Amniotic stem cell (primary cell): ENCODE measurements at places on chromosomes 16 and 17.

DNA sequence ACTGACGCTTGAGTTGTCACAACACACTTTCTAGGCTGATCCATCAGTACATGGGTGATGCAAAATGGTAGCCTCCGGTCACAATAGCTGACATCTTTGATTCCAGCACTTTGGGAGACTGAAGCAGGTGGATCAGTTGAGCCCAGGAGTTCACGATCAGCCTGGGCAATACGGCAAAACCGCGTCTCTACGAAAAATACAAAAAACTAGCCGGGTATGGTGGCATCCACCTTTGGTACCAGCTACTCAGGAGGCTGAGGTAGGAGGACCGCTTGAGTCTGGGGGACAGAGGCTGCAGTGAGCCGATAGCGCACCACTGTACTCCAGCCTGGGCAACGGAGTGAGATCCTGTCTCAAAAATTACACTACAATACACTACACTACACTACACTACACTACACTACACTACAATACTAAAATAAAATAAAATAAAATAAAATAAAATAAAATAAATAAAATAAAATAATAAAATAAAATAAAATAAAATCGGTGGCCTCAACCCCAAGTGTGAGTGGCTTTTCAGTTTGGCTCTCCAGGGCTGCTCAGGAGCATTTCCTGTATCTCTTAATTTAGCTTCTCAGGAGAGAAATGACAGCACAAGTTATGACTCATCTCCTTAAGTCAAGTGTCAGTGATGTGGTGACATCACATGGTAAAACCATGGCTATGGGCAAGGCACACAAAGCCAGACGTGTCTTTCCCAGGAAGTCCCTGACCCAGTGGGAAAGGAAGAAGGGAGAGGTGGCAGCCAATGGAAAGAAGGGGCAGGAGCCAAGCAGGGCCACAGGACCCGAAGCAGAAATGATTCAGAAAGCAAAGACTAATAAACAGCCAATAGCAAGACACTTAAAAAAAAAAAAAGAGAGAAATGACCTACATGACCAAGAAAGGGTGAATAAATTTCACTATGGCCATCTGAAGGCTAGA lies 75.3 kb upstream of the TBC1D3K start:
- DNase-seq, result peak; percentile 33

DNA sequence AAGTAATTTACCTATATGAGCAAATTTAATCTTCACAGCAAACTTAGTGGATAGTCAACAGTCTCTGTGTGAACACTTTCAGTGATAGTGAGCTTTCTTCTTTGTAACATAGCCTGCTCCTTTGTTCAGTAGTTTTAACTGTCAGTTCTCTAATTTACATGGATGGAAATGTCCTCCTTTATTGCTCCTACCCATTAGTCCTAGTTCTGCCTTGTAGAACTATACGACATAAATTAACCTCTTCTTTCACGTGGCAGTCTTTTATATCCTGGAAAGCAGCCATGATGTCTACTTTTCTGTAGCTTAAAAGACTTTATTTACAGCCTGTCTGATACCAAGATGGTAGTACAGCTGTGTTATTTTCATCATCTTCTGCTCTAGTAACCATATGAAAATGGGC lies 143.6 kb downstream of the TANC2 start:
- DNase-seq, result no peak

- no peak for DNase-seq
Measured at GRCh38 chr17:30808785-30809286, 15.7 kb downstream of the CRLF3 start.

GRCh38 chr17:2690165-2691068 lies 21.1 kb downstream of the CLUH start:
- no peak for DNase-seq

GRCh38 chr17:63221939-63222338 lies 224.2 kb downstream of the CYB561 start:
- no peak for DNase-seq

GRCh38 chr17:48634493-48635208 lies 8.5 kb upstream of the HOXB9 start:
- no peak for DNase-seq

DNA sequence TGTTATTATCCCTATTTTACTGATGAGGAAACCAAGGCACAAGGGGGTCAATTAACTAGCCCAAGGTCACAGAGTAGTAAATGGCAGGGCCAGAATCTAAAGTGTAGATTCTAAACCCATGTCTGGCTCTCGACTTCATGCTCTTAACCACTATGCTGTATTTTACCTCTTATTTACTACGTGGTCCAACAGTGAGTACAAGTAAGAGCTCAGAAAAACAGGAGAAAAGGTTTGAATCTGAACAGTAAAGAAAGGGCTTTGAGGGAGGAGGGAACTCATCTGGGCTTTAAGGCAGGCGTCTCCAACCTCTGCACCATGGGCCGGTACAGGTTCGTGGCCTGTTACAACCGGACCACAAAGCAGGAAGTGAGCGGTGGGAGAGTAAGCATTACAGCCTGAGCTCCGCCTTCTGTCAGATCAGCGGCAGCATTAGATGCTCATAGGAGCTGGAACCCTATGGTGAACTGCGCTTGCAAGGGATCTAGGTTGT lies 62.9 kb downstream of the SMURF2 start:
- no peak for DNase-seq

- peak; percentile 72 for DNase-seq
Measured at GRCh38 chr17:37813751-37814150, 68.9 kb upstream of the HNF1B start.

- DNase-seq, result no peak
Measured at GRCh38 chr17:3546521-3546920, 11.1 kb downstream of the TRPV3 start.

DNA sequence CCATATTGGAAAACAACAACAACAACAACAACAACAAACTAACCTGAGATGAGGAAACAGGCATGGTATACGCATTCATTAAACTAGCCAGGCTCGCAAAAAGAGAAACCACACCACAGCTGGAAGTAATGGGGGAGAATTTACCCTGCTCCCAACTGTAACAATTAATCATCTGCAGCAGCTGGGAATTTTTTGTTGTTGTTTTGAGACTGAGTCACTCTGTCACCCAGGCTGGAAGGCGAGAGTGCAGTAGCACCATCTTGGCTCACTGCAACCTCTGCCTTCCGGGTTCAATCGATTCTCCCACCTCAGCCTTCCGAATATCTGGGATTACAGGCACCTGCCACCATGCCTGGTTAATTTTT lies 16.3 kb downstream of the PRPSAP1 start:
- DNase-seq, result no peak

DNA sequence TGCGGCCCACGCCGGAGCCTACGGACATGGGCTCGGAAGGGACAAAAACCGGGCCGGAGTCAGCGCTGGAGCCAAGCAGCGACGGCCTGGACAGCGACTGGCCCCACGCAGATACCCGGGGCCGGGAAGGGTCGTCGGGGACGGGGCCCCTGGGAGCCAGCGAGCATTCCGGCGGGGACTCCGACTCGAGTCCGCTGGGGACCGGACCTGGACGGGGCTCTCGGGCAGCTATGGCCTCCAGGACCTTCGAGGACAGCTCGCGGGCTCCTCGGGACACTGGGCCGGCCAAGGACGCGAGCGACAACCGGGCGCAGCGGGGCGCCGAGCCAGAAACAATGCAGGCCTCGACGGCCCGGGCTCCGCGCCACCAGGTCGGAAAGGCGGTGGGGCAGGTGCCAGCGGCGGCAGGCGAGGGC lies 1.0 kb downstream of the MYO15B start:
- no peak for DNase-seq

DNA sequence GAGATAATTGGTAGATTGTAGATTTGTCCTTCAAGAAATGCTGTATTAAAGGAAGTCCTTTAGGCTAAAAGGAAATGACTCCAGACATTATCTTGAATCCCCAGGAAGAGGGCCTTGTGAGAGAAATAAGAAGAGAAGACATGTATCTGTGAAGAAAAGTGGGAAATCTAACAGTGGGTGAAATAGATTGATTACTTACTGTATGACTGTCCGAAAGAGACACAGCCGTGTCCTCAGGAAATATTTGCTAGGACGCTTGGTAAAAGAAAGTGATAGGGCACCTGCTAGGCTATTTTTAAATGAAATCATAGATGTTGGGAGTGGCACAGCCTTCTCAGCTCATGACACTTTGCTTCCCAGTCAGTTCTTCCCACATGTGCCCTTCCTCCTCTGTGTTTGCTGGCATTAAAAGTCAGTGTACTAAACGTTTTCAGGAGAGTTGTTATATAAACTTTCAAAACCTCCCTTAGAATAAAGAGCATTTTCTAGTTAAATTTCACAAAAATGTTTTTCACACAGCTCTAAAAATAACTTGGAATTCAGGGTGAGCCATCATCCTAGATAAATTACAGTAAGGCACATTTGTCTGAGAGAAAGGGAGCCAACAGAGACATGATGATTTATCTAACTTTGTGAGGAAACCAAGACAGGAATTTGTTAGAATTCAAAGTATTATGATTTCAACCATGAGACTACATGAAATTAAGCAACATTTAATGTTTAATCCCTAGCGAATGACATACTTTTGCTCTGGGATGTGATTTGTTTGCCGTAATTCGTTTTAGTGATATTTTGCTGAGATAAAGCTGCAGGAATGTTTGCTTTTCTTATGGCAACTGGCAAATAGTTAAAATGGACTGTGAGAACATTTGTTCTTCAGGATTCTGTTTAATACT lies 35.0 kb downstream of the DHRS7B start:
- no peak for DNase-seq

DNA sequence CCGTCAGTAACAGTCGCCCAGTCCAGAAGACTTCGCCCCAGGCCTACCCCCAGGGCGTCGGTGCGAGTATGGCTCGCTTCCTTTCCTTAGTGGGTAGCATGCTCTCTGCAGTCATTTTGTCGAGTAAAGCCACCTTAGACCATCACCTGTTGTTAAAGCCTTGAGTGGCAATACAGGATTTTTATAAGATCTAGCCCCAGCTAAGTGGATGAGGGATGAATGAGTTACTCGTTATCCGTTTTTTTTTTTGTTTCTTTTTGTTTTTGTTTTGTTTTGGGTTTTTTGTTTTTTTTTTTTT lies 322 bp upstream of the KLHL11 start:
- no peak for DNase-seq

DNA sequence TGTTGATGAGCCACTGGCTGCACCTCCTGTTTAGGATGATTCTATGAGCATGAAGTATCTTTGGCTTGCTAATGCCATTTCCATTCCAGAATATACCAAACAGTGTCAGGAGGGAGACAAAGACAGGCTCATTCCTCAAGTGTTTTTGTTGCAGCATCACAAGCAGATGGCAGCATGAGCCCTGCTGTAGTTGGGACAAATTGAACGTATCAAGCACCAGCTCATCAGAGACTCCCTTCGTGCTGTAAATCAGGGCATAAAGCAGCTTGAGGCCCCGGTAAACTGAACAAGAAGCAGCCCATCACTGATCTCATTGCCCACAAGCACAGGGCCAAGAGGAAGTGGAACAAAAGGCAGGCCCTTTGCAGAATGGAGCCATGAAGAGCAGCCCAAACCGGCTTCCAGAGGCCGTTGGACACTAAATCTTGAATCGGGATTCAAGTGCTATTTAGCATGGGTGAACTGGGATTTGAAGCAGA lies 45.9 kb upstream of the HS3ST3A1 start:
- DNase-seq, result no peak

GRCh38 chr16:48156790-48157209 lies 1.0 kb upstream of the ABCC12 start:
- peak; percentile 69 for DNase-seq

DNA sequence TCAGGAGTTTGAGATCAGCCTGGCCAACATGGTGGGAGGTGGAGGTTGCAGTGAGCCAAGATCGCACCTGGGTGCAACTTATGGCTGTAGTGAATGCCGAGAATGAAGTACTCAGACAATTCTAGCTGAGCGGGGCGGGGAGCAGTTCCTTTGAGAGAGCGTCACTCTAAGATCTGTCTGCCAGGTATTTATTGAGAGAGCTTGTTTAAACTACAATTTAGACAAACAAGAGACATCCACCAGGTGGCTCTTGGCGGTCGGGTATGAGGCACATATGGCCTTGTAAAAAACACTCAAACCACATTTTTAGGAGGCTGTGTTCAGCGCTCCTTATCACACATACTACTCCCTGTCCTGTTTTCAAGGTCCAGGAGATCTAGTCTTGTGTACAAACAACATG lies 40.6 kb upstream of the CDH1 start:
- DNase-seq, result no peak

DNA sequence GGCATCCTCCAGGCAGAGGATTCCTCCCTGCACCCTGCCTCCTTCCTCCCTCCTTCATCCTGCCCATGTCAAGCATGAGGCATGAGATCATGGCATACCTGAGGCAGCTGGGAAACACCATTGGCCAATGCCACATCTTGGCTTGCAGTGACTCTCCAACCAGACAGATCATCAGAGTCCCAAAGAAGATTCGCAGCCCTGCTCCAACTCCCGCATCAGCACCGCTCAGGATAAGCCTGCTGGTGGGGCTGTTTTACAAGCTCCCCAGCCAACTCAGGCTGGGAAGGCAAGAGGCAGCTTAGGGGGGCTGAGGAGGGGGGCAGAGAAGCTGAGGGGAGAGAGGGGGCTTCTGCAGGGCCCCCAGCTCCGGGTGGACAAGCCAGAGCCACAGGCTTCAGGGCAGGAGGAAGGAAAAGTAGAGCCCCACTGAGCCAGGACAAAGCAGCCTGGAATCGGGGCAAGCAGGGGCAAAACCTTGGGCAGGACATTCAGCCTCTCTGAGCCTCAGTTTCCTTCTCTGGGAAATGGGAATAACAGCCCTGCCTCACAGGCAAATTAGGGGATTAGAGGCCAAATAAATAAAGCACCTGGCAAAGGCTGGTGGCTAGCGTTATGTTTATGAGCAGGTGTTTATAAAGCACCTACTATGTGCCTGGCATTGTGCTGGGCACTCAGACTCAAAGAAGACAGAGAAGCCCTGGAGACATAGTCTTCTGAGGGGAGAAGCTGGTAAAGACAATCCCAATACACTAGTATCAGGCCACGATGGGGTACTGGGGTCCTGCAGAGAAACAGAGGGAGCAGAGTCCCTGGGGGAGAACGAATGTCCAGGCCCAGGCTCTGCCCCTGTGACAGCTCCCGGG lies 88.1 kb downstream of the GOSR1 start:
- DNase-seq, result no peak

- no peak for DNase-seq
Measured at GRCh38 chr17:17561408-17562145, 29.9 kb downstream of the PEMT start.

GRCh38 chr16:72895951-72896350 lies 152.0 kb downstream of the ZFHX3 start:
- DNase-seq, result no peak

- peak; percentile 24 for DNase-seq
Measured at GRCh38 chr17:49260011-49260816, 29.6 kb upstream of the PHOSPHO1 start.

DNA sequence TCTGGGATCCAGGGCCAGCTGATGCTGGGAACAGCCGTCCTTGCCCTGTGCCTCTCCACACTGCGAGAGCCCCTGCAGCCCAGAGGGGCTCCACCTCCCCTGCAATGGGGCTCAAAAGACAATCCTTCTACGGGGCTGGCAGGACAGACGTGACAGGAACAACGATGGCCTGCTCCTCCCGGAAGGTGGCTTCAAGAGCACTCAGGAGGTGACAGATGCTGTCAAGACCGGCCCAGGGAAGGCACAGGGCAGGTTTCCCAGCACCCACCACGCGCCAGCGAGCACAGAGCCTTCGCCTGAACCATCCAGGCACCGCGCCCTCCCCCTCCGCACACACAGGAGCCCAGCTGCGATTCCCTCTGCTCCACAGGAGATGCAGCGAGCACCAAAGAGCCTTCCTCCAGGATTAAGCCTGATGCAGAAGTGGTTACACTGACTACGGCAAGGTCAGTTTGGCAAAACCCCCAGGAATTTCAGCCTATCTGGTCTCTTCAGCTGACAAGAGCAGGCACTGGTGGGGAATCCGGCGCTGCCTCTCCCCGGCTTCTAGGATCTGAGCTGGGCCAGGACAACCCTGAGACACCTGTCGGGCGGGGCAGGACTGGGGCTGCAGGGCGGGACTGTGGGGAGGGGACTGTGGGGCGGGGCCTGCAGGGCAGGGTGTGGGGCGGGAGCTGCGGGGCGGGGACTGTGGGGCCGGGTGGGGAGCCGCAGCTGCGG lies 103.4 kb downstream of the ZNF778 start:
- DNase-seq, result no peak
